ENCODE measurements at places on chromosomes 5 and 9. TPM values are rescaled to one million over a fixed set of nuclear protein-coding genes. Genes with fewer than 3 reads are reported as not detected.

DNA sequence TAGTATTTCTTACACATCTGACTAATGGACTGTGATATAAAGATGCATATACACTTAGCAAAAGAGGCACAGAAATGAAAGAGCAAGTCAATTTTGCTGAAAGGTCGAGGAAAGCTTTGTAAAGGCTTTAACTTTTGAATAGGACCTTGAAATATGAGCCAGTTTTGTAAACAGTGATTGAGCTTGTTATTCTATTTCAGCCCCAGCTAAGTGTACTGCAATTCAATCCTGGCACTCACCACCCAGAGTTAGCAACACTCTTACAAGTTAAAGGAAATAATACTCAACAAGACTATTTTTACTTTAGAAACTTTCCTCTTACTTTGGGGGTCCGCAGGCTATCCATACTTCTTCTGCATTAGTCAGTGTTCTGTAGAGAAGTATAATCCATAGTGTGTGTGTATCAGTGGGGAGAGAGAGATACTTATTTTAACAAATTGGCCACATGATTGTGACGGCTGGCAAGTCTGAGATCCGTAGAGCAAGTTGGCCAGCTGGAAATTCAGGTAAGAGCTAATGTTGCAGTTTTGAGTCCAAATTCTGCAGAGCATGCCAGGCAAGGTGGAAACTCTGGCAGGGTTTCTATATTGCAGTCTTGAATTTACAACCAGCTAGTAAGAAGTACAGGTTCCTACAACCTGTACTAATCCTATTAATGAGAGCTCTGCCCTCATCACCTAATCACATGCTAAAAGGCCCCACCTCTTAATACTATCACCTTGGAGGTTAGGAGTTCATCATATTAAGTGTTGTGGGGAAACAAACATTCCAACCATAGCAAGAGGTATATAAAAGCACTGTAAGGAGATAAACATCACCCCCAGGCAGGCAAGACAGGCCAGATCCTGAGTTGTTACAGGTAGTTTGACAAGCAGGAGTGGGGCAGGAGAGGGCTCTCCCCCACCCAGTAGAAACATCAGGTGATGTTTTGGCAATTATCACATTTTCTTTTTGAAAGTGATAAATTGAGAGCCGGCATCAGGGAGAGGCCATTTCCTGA, 33.6 kb downstream of the IL7R start:
- no peak overlapping the region for H3K27ac ChIP-seq
- no peak for DNase-seq
- no peaks in the 10 kb centered on the region for H3K27me3 ChIP-seq
- no peaks in the 10 kb centered on the region for H3K36me3 ChIP-seq
- H3K4me1 ChIP-seq, result no peaks in the 10 kb centered on the region

DNA sequence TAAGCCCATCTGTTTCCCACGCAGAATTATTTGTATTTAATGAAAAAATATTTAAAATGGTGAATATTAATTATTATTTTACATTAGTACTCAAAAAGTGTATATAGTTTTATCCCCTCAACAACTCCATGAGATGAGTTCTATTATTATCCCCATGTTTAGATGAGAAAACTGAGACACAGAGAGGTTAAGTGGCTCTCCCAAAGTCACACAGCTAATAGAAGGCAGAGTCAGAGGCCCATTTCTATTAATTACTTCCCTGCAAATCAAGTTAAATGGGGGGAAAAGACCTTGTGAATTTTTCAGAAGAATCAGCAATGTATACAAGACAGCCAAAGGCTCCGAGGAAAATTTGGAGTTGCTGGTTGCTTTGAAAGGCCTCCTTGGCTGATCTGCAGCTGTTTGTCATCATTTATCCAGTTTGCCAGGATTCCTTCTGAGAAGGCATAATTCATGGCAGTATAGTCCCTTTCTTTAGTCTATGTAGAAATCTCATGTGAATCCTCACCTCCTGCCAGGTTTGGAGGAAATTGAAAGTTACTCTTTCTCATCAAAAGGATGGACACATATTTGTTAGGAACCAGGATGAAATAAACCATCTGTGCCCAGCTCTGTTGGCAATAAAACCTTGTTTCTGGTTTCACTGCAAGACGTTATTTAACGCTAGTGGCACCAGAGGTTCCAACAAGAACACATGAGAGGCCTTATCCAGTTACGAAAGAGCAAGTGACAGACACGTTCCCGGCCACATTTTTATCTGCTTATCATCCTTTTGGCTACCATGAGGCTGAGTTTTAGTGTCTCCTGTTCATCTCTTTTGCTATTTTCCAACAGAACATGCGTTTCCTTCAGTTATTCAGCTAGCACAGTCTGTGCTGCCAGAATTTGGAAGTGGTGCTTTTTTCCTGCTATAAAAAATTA, 621 bp downstream of the FYB1 start:
- no peak overlapping the region for H3K4me3 ChIP-seq
- no peak for DNase-seq
- peaks cover under 1% of the 10 kb centered on the region for H3K4me1 ChIP-seq
- H3K27me3 ChIP-seq, result no peaks in the 10 kb centered on the region

- H3K27ac ChIP-seq, result no peak overlapping the region
- no peaks in the 10 kb centered on the region for H3K36me3 ChIP-seq
- H3K27me3 ChIP-seq, result peaks cover 25% of the 10 kb centered on the region
- H3K4me3 ChIP-seq, result no peak overlapping the region
- peak; percentile 35 for DNase-seq
- no peaks in the 10 kb centered on the region for H3K4me1 ChIP-seq
Observed at GRCh38 chr5:42250-42649, 49.7 kb upstream of the PLEKHG4B start.

GRCh38 chr9:93198117-93198837, 14.3 kb downstream of the WNK2 start:
- no peaks in the 10 kb centered on the region for H3K27me3 ChIP-seq
- no peak overlapping the region for H3K27ac ChIP-seq
- H3K4me1 ChIP-seq, result no peaks in the 10 kb centered on the region
- no peaks in the 10 kb centered on the region for H3K36me3 ChIP-seq

DNA sequence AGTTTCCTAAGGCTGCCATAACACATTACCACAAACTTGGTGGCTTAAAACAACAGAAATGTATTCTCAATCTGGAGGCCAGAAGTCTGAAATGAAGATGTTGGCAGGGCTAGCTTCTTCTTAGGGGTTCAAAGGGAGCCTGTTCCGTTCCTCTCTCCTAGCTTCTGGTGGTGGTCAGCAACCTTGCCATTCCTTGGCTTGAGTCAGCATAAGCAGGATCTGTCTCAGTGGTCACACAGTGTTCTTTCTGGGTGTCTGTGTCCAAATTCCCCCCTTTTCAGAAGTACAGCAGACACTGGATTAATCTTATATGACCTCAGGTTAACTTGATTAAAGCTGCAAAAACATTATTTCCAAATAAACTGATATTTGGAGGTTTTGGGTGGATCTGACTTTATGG, 2.1 kb upstream of the OSMR start:
- H3K36me3 ChIP-seq, result peaks cover 3% of the 10 kb centered on the region
- no peaks in the 10 kb centered on the region for H3K27me3 ChIP-seq
- no peak overlapping the region for H3K4me3 ChIP-seq
- no peak for DNase-seq

GRCh38 chr9:133682818-133683585, 46.8 kb downstream of the DBH start:
- no peaks in the 10 kb centered on the region for H3K27me3 ChIP-seq
- no peaks in the 10 kb centered on the region for H3K36me3 ChIP-seq
- H3K27ac ChIP-seq, result no peak overlapping the region

GRCh38 chr9:2837915-2838314, 6.0 kb downstream of the PUM3 start:
- DNase-seq, result no peak
- peaks cover 40% of the 10 kb centered on the region for H3K4me1 ChIP-seq
- peak overlapping the region; percentile 57 for H3K4me3 ChIP-seq

DNA sequence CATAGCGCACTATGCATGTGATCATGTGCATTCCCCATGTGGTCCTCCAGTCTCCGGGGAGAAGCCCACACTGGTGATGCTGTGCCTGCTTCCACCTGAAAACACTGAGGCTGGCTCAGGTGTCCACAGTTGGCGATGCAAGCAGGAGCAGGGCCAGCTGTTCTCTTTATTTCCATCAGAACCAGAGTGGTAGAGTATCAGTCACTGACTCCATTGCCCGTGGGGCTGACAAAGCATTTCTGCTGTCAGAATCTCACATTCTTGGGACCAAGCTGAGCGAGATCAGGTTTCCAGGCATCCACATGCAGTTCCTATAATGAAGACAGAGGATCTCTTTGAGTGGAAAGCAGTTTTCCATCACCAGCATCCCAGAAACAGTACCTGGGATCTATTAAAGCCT, 52.5 kb downstream of the GADD45G start:
- no peaks in the 10 kb centered on the region for H3K27me3 ChIP-seq
- no peaks in the 10 kb centered on the region for H3K36me3 ChIP-seq

DNA sequence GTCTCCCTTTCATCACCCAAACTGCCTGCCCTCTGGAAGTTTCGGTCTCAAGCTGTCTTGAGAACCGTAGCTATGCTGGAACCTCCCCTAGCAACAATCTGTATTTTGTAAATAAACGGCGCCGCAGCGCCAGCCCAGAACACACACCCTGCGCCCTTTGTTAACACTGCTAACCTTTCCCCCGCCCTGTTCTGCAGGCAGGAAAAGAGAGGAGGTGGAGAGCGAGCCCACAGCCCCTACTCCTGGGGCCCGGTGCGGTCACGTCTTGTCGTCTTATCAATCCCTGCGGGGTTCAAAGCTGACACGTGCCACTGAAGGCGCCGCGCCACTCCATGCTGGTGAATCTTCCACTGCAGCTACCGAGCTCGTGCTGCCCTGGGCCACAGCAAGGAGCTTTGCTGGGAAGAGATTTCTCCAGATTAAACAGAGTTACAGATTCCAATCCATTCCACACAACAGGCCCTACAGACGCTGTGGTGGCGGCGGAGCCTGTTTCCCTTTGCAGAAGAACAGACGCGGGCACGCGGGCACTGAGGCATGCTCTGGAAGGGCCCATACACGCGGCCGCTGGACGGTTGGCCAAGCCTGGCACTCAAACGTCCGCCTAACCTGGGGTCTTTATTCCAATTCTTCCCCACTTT, 25.3 kb downstream of the ZDHHC11B start:
- H3K36me3 ChIP-seq, result no peaks in the 10 kb centered on the region
- no peaks in the 10 kb centered on the region for H3K4me1 ChIP-seq
- no peak for DNase-seq
- H3K4me3 ChIP-seq, result no peak overlapping the region
- H3K27ac ChIP-seq, result no peak overlapping the region

- H3K27ac ChIP-seq, result no peak overlapping the region
- peaks cover 12% of the 10 kb centered on the region for H3K27me3 ChIP-seq
- H3K4me3 ChIP-seq, result no peak overlapping the region
- no peaks in the 10 kb centered on the region for H3K36me3 ChIP-seq
- H3K4me1 ChIP-seq, result no peaks in the 10 kb centered on the region
Observed at GRCh38 chr9:92780206-92780605, 15.6 kb upstream of the BICD2 start.

GRCh38 chr5:73135021-73135420, 14.6 kb downstream of the TMEM171 start:
- H3K4me3 ChIP-seq, result no peak overlapping the region
- peaks cover 6% of the 10 kb centered on the region for H3K4me1 ChIP-seq
- H3K36me3 ChIP-seq, result no peaks in the 10 kb centered on the region
- peaks cover 2% of the 10 kb centered on the region for H3K27me3 ChIP-seq
- no peak overlapping the region for H3K27ac ChIP-seq
- DNase-seq, result no peak

- no peak overlapping the region for H3K27ac ChIP-seq
- peaks cover 16% of the 10 kb centered on the region for H3K27me3 ChIP-seq
- H3K4me1 ChIP-seq, result peaks cover 19% of the 10 kb centered on the region
- DNase-seq, result no peak
- no peak overlapping the region for H3K4me3 ChIP-seq
Observed at GRCh38 chr5:140040358-140040757, 2.7 kb downstream of the NRG2 start.

DNA sequence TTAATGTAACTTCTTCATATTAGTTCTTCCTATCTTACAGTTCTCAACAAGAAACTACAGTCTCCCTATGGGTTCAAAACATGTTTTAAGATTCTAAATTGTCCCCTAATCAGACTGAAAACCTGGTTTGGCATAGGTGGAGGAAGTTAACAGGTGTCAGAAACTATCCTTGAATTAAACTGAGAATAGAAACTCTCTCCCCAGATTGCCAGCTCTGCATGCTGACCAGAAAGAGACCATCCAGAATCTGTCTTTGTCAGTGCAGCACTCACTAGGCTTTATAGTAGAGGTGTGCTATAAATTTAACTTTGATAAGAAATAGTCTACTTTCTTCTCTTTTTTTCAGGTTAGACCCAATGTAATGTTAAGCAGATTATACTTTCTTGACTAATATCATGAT, 63.8 kb downstream of the BNC2 start:
- no peak overlapping the region for H3K4me3 ChIP-seq
- H3K27ac ChIP-seq, result no peak overlapping the region
- DNase-seq, result no peak
- no peaks in the 10 kb centered on the region for H3K36me3 ChIP-seq
- no peaks in the 10 kb centered on the region for H3K27me3 ChIP-seq

DNA sequence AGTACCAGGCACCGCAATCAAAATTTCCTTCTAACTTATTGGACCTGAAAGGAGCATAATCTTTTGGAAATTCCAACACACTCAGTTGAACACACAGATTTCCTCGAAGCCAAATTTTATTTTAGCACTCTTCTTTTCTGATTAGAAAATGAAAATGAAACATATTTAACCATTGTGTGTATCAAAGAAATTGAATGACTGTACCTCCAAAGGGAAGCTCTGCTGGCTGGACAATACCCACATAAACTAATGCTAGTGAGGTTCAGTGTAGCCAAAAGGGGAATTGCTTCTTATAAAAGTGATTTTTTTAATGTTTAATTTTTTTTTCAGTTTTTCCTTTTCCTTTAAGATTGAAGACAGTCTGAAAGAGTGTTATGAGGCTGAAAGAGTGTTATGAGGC, 239.6 kb upstream of the NREP start:
- H3K36me3 ChIP-seq, result no peaks in the 10 kb centered on the region
- DNase-seq, result no peak
- no peaks in the 10 kb centered on the region for H3K27me3 ChIP-seq
- H3K4me3 ChIP-seq, result no peak overlapping the region
- peak overlapping the region; percentile 91 for H3K27ac ChIP-seq

- H3K27ac ChIP-seq, result no peak overlapping the region
- DNase-seq, result no peak
- H3K4me1 ChIP-seq, result peaks cover 6% of the 10 kb centered on the region
- H3K36me3 ChIP-seq, result no peaks in the 10 kb centered on the region
- H3K4me3 ChIP-seq, result no peak overlapping the region
Observed at GRCh38 chr5:10625700-10626472, 62.0 kb downstream of the ANKRD33B start.

DNA sequence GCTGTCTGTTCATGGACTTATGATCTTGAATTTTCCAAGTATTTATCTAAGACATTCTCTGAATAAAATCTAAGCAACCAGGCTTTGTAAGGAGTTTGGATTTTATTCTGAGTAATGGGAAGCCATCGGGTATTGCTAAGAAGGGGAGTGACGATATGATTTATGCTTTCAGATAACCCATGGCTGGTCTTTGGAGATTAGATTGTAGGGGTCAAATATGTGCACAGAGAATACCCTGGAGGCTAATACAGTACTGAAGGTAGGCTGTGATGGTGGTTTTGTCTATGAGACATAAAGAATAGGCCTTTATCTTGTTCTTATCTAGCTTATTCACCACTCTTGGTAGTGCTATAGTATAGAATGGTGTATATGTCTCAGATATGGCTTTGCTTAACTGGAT, 60.0 kb upstream of the C5orf46 start:
- H3K27me3 ChIP-seq, result no peaks in the 10 kb centered on the region
- DNase-seq, result no peak

The APBA1 gene
- 1.8 TPM for total RNA-seq

The C5orf34 gene
- 3.8 TPM for total RNA-seq

The IL4 gene
- not detected for total RNA-seq

The CCDC107 gene
- 15.6 TPM for total RNA-seq

The RASA1 gene
- 43.8 TPM for total RNA-seq

The MZB1 gene
- total RNA-seq, result not detected

The PCDHGB2 gene
- total RNA-seq, result 5.6 TPM

The MYMK gene
- not detected for total RNA-seq

The KIF27 gene
- total RNA-seq, result 6.2 TPM

The ZFP37 gene
- 3.3 TPM for total RNA-seq

The ELOVL7 gene
- total RNA-seq, result under 0.01 TPM

The TMED9 gene
- total RNA-seq, result 96.6 TPM

The CDC20B gene
- not detected for total RNA-seq

Data from osteoblast (primary cell).